Lung microvascular endothelial cell (primary cell): ENCODE measurements at places on chromosomes 12 and 14. TPM values are rescaled to one million over a fixed set of nuclear protein-coding genes. Genes with fewer than 3 reads are reported as not detected.

Gene CLEC4C
- total RNA-seq, result not detected in 2 replicates

Gene BCL11B
- total RNA-seq, result under 0.01 TPM in 2 replicates

Gene OTOGL
- total RNA-seq, result under 0.01 and 0.44 TPM in 2 replicates

Gene MEG3
- total RNA-seq, result 0.99 and 4.8 TPM in 2 replicates

Gene PTPRO
- not detected in 2 replicates for total RNA-seq

Gene CLEC6A
- total RNA-seq, result not detected in 2 replicates

Gene CCDC177
- total RNA-seq, result not detected in 2 replicates

DNA sequence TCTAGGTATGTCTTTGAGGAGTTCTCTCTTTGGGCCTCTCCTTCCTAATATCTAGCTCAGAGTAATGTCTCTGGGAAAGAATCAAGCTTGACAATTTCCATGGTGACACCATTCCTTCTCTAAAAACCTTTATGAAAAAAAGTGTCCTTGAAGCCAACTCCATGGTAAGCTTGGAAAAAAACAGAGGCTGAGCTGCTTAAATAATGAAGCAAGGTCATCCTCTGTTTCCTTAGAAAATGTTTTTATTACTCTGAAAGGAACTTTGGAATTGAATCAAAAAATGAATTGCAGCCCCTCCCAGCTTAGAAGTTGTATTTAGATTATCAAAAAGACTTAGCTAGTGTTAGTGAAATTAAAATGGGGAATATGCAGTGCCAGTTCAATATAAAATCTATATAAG lies 166.1 kb upstream of the KITLG start:
- no peak for DNase-seq

DNA sequence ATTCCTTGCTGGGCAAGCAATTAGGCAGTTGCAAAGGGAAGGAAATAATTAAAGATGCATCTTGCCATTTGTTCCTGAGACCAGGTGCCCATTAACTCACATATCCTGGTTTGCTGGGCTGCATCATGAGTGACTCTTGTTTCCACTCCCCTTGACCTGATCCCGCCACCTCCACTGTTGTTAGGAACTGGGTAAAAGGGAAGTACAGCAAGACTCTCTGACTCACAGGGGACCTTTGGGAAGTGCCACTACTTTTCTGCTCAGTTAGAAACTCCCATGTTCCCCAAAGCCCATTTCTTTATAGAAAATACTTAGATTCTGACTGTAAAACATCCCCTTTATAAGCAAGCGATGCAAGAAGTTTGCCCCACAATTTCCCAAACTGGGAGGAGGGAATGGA lies 186.0 kb upstream of the BCL2L14 start:
- peak; percentile 79 for DNase-seq

GRCh38 chr14:71362920-71363584 lies 455.8 kb downstream of the PCNX1 start:
- no peak for DNase-seq

- peak; percentile 25 for DNase-seq
These were observed 21.3 kb downstream of the DCAF4 start for GRCh38 chr14:72947366-72948160.

DNA sequence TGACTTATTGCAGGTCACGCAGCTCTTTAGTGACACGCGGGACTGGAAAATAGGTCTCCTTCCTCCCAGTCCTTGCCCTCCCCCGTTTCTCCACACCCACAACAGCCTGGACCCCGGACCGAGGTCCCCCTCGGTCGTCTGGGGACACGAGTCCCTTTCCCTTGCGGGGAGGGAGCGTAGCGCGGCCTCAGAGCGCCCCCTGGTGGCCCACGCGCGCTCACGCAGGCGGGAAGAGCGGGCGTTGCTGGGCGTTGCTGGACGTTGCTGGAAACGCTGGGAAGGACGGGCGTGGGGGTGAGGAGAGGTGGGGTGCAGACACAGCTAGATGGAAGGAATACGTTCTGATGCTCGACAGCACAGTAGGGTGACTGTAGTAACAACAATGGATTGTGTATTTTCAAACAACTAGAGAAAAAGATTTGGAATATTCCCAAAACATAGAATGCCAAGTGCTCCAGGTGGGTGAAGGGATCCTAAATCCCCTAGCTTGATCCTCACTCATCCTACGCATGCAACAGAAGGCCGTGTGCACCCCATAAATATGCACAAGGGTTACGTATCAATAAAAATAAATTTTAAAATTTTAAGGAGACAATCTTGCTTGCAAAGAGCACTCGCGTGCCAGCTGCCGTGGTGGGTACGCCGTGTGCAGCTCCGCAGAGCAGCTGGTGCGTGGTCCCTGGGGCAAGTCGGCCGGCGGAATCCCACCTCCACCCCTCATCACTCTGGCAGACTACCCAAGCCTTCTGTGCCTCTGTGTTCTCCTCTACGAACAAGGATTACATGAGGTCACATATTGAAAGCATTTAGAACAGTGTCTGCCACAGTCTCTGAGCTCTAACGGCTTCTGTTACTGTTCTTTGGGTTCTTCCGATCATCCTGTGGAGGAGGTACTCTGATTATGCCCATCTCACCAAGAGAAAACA lies 87.4 kb downstream of the B4GALNT3 start:
- DNase-seq, result peak; percentile 76

DNA sequence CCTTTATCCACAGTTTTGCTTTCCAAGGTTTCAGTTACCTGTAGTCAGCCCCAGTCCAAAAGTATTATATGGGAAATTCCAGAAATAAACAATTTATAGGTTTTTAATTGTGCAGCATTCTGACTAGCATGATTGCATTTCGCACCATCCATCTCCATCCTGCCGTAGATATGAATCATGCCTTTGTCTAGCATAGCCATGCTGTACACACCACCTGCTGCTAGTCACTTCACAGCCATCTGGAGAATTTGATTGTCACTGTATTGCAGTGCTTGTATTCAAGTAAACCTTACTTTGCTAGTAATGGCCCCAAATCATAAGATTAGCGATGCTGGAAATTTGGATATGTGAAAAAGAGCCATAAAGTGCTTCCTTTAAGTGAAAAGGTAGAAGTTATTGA lies 36.0 kb downstream of the MUCL1 start:
- no peak for DNase-seq

- peak; percentile 61 for DNase-seq
These were observed 207.9 kb upstream of the BCL2L14 start for GRCh38 chr12:11862798-11863197.

GRCh38 chr14:46399049-46399448 lies 252.5 kb downstream of the RPL10L start:
- no peak for DNase-seq

DNA sequence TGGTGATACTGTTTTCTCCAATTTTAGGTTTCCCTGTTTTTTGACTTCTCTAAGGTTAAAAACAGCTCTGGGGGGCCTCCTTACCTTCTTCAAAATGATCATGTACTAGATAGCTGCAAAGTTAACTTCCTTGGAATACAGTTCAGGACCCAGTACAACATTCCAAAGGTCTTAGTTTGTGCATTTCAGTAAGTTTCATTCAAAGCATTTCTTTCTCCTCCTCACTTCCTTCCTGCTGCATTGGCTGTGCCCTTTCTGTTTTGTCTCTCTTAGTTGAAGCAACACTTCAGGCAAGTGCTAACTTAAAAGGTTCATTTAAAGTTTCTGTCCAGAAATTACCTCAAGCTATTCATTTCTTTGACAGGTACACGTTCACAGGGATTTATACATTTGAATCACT lies 95.7 kb downstream of the SCN8A start:
- peak; percentile 35 for DNase-seq

- no peak for DNase-seq
These were observed 31.9 kb downstream of the DACT1 start for GRCh38 chr14:58669556-58670200.

DNA sequence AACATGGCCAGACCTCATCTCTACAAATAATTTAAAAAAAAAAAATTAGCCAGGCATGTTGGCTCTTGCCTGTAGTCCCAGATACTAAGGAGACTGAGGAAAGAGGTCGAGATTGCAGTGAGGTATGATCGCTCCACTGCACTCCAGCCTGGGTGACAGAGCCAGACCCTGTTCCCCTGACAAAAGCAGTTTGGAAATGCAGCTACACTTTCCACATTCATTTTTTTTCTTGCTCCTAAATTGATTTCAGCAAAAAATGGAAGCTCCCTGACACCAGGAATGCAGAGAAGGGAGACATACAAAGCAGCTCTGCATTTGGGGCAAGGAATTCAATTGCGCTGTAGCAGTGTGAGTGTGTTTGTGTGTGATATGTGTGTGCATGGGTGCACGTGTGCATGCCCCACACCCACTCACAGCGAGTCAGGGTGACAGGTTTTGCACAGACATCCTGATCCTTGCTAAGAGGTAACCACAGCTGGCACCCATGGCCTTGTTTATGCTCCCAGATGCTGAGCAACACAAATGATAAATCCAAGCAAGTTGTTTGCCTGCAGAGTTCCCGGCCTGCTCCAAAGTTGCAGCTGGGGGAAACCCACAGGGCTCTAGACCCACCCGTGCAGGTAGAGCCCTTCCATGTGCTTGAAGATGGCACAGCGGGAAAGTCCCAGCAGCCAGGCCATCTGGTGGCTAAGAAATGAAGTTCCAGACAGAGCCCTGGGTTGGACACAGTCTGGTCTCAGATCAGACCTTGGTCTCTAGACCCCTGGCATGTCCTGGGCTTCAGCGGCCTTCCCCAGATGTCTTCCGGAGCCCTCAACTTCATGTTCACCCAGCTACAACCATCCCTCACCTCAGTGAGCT lies 25.9 kb upstream of the BDKRB2 start:
- DNase-seq, result no peak

DNA sequence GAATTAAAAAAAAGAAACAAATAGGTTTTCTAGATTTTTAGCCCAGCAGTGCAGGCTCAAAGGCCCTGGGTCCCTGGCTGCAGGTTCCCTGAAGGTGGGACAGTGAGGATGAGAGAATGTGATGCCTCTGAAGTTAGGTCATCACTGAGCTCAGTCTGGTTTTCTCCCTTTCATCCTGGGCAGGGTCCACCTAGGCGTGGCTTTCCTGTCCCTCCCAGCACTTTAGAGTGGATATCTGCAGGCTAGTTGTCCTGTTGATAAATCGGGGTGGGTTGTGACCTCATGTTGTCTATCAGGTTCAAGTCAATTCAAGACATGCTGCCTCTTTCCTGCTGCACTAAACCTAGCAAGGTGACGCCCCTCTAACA lies 60.9 kb downstream of the MAP1LC3B2 start:
- DNase-seq, result no peak

- DNase-seq, result no peak
These were observed 81.3 kb upstream of the DUSP6 start for GRCh38 chr12:89433634-89434033.

DNA sequence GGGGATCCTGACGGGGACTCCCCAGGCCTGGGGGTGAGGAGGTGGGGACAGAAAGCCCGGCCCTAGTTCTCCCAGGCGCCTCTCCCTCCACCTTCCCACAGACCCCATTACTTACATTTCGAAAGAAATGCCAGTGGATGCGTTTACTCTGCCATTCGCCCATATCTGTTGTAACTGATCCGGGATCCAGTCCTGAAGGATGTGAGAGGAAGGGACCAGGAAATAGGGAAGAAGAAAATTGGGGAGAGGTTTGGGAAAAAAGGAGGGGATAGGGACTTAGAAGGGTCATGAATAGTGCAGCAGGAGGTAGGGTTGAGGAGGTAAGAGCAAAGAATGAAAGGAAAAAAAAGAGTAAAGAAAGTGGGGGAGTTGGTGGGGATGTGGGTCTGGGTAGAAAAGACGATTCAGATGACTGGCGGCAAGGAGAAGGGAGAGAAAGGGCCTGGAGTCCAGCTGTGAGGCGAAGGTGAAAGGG lies 1.1 kb downstream of the HOXC12 start:
- no peak for DNase-seq

DNA sequence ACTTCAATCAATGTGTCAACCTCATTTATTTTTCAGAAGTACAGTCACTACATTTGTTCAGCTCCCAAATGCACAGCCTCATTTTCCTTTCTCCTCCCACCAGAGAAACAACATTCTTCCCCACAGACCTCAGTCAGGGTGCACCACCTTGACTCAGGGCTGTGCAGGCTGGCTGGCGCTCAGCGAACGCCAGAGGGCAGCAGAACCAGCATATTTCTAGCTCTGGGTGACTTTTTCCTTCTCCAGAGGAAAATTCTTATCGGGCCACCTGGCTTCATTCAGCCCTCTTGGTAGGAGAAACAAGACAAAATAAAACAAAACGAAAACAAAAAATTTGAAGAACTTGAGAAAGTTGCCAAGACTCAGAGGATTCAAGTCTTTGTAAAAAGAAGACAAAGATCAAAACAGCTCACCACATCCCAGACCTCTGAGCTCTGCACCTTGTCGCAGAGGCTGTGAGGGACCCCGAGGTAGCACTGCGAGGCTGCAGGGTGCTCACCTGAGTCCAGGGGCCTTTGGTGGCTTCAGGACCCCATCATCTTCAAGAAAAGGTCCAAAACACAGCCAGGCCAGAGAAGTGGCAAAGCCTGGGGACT lies 33.7 kb downstream of the PAH start:
- DNase-seq, result peak; percentile 37

DNA sequence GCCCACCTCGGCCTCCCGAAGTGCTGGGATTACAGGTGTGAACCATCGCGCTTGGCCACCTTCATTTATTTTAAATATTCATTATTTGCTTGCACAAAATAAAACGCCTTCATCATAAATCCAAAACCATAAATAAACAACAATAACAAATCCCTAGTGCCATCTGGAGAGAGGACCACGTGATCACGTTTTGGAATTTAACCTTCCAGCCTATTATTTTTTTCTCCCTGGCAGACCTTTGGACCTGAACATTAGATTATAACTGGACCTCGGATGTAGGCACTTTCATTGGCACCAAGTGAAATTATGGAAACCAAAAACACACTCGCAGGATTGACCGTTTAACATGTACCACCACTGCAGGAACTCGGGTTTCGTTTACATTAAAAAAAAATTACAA lies 2.0 kb downstream of the DNAH10 start:
- DNase-seq, result no peak

- peak; percentile 21 for DNase-seq
These were observed 44.2 kb upstream of the MANSC4 start for GRCh38 chr12:27824126-27824842.

DNA sequence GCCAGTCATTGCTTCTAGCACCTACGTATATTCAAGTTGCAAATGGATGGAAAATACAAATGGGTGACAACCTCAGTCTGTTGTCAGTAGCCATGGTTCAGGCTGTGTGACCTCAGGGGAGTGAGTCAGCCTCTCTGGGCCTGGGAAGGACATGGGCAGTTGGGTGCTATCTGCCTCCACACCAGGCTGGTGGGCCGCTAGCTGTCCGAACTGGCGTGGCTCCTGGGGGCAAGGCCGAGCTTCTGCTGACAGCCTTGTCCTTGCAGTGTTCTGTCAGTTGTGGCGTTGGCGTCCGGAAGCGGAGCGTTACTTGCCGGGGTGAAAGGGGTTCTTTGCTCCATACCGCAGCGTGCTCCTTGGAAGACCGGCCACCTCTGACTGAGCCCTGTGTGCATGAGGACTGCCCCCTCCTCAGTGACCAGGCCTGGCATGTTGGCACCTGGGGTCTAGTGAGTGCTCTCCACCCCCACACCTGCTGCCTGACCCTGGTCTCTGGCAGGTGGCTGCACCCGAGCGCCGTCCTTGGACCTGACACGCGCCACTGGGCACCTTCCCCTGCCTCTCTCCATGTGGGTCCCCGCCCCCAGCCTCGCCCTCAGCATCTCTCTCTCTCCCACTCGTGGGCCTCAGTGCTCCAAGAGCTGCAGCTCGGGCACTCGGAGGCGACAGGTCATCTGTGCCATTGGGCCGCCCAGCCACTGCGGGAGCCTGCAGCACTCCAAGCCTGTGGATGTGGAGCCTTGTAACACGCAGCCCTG lies 17.1 kb downstream of the PAPLN start:
- DNase-seq, result no peak

- DNase-seq, result no peak
These were observed 17.3 kb upstream of the KRR1 start for GRCh38 chr12:75528692-75529091.
